Neural progenitor cell (in vitro differentiated cells): ENCODE measurements at places on chromosomes 4 and X. TPM values are rescaled to one million over a fixed set of nuclear protein-coding genes. Genes with fewer than 3 reads are reported as not detected.

DNA sequence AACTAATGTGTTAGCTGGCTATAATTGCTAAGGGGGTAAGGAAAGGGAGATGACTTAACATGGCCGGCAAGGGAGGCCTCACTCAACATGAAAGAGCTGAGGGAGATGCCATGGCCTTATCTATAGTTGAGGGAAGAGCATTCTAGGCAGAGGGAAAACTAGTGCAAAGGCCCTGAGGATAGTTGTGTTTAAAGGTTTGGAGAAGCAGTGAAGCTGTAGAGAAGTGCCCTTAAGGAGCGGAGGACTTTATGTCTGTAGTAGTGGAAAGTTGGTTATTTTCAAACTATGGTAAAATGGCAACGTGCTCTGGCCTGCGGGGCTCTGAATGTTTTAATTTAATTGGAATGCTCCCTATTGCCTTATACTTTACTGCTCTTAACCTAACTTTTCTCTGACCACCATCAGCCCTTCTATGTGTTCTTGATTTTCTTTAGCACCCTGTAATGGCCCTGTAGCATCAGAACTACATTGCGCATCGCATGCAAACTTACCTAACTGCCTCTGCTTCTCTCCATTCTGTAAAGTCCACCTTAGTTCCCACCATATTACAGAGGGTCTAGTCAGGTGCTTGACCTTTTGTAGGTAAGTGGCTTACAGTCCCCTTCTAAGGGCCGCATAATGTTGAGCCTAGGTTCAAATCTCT is 35.8 kb downstream of the ERVMER34-1 start:
- no peak for DNase-seq

DNA sequence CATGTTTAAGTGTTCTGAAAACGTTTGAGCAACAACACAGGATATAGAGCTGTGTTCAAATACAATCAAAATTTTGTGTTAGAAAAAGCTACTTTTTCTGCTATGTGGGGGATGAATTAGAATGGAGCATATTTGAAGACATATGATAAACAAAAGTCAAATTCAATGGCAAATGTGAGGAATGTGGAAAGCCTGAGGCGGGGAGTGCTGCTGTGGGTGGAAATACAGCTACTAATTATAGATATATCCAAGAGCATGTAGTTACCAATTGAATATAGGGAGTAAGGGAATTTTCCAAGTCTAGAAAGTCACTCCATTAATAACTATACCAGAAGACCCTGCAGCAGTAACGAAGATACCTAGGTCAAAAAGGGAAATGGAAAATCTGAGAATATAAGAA is 2370.4 kb upstream of the TENM3 start:
- no peak for DNase-seq

DNA sequence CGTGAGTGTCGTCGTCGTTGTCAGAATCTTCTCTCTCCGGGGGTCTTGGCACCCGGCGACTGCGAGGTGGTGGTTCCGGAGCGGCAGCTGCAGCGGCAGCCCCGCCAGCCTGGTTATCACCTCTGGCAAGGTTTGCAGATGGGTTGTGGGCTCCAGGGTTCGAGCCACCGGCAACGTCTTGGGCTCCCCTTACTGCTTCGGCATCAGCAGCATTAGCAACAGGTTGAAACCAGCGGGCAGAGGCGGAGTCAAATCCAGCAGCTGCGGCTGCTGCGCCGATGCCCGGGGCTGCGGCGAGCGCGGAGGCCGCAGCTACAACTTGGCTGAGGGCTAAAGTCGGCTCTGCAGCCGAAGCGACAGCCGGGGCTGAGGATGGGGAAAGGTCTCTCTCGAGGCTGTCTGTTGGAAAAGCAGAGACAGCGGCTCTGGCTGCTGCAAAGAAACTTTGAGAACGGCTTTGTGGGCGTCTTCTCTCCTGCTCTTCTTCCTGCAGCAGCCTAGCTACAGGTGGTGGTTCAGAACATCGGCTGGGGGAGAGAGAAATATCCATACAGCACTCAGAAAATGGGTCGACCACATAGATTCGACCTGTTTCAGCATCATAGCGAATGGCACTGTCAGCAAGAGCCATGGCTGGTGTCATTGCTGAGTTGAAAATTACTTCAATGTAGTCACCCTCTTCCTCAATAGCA is 3.6 kb downstream of the IRS4 start:
- peak; percentile 67 for DNase-seq

EGFL6 gene
- total RNA-seq, result 0.19 and 1.2 TPM in 2 replicates

UGT2B10 gene
- total RNA-seq, result not detected in 2 replicates

ZDHHC9 gene
- 33.1 and 34.2 TPM in 2 replicates for total RNA-seq

DNA sequence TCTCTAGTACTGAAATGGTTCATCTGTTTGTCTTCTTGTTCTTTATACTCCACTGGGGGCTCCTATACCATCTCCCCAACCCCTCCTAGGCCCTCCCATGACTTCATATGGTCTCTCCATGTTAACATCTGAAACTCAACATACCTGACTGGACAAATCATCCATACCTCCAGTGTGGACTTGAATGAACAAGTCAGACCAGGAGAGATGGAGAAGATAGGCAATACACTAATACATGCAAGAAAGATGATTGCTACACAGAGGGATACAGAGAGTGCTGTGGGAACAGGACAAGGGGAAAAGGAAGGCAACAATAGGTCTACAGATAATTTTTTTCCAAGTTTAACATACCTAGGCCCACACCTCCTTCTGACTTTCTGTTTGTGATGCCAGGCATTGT is 175.1 kb downstream of the FHIP1A start:
- DNase-seq, result no peak

DNA sequence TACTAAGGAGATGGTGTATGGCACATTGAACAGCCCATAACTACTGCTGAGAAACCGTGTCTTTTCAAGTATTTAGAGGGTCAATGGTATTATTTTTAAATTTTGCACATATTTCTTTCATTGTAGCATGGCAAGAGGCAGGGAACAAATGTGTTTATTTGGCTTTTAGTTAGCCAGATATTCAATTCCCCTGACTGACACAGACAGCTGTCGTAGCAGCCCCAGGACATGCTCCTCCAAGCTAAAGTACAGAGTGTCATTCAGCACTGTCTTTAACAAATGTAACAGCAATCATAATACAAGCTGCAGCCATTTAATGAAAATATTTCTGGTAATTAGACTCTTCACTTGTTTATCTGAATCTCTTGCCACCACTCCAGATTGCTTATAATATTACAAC is 687.1 kb downstream of the KLHL13 start:
- no peak for DNase-seq

GRCh38 chrX:48540480-48540879 is 966 bp downstream of the TBC1D25 start:
- peak; percentile 2 for DNase-seq

- no peak for DNase-seq
Measured at GRCh38 chrX:140389331-140389730, 115.5 kb downstream of the SOX3 start.

PRRG1 gene
- 6.9 and 8.7 TPM in 2 replicates for total RNA-seq

- DNase-seq, result no peak
Measured at GRCh38 chrX:50117476-50117875, 83.3 kb downstream of the AKAP4 start.

GRCh38 chrX:30627818-30628652 is 25.2 kb upstream of the GK start:
- DNase-seq, result no peak

DNA sequence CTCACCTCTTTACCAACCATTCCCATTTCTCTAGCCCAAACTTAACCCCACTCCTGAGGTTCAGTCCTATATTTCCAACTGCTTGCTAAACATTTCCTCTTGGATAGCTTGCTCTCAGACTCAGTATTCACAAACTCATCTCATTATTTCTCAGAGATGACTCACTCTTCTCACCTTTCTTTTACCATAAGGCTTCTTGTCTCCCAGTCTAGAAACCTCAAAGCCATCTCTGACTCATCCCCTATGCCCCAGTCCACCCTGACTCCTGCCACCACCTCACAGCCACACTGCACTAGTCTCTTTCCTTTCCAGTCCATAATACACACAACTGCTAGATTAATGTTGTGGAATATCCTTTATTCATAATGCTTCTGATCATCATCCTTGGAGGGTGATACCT is 4.8 kb downstream of the FRMPD3 start:
- DNase-seq, result no peak
